ENCODE measurements at places on chromosomes 12 and 14. TPM values are rescaled to one million over a fixed set of nuclear protein-coding genes. Genes with fewer than 3 reads are reported as not detected.

- DNase-seq: no peak
Measured at GRCh38 chr14:38405851-38406635, 150.2 kb upstream of the CLEC14A start.

DNA sequence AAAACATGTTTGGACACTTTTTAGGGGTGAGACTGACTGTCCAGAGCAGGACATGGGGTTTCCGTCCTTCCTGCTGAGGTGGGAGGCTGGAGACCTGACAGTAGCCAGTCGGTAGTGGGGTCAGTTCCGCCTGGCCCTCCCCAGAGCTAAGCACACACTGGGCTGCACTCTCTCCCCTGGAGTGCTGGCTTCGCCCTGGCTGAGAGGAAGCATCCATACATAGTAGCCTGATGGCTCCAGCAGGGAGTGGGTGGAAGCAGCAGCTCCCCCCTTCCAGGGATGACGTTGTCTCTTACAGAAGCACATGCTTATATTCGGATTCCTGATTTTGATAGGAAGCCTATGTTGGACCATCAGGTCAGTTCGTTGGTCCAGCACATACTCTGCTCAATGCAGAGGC lies 40.4 kb downstream of the SFSWAP start:
- DNase-seq: no peak

NGB gene
- not detected for total RNA-seq

CACNA1C gene
- total RNA-seq: 8.4 TPM
